Naive thymus-derived CD8-positive, alpha-beta T cell (primary cell): ENCODE measurements at places on chromosomes 4 and X.

GRCh38 chr4:66059556-66059955 is 389.3 kb upstream of the EPHA5 start:
- DNase-seq, result no peak

DNA sequence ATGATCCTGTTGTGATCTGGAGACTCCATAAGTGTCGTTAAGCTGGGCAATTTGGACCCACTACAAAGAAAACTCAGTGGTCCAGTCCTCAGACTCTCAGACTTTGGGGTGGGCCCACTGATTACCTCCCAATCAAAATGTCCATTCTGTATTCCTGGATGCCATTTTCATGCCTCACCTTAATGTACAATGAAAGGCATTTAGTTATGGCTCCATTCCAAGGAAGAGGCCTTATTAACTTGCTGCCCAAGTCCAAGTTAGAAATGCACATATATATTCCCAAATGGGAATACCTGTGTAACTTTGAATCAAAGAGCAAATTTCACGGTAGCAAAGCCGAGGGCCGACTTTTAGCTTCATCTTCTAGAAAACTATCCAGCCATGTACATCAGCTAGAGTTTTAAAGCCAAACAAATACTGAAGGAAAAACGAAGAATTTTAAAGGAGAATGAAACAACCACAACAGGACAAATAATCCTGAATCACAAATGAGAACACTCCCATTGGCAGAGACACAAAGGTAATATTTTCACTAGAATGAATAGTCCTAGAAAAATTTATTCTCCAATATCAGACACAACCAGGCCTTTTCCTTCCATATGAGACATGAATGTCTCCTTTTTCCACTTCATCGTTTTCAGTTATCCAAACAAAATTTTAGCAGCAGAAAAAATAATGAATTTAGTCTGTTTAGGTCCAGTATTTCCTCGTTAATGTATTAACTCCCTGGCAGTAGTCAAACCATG is 63.7 kb upstream of the HHIP start:
- no peak for DNase-seq

- no peak for DNase-seq
These were observed 347.7 kb downstream of the HS3ST1 start for GRCh38 chr4:11081006-11081405.

DNA sequence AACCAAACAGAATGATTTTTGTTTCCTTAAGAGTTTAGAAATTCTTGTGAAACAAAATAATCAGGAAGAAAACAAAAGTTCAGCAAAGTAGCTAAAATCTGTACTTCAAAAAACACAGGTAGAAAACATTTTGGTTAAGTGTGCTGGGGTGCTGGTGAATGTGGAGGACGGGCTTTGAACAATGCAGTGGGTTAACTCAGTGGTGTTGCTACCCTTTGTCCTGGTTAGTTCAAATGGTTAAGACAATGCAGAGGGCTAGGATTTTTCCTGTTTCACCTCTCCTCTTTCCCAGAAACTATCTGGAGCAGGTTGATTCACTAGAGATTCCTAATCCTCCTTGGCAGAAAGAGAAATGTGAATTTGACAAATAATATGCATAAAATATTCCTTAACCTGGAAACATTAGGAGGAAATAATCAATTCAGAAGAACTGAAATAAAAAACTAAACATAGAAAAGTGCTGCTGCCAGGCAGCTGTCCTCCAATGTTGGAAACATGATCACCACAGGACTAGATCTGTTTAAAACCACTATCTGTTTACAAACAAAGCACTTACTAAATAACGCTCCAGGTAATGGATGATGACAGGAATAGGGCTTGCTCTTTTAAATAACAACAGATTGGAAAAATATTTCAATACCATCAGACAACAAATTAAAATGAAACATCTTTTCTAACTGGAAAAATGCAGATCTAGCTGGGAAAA is 148.9 kb downstream of the MAML3 start:
- no peak for DNase-seq

- DNase-seq, result no peak
These were observed 24.8 kb upstream of the FAM193A start for GRCh38 chr4:2511645-2512131.

GRCh38 chr4:79476196-79476595 is 68.2 kb upstream of the GK2 start:
- DNase-seq, result no peak

DNA sequence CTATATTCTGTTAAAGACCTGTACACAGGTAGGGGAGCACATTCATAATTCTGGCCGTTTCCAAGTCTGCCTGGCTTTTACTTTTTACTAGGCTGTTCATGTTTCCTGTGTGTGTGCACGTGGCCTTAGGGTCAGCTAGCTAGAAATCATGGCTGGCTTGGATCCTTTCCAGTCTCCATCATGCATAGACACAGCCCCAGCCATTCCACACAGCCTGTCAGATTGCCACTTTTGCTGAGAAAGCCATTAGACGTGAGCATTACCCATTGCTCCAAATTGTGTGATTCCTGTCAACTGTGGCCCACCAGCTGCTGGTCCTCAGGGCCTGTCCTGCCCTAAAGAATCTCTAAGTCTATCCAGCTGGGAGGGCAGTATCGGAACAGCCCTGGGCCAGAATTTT is 11.4 kb upstream of the SORCS2 start:
- no peak for DNase-seq

- DNase-seq, result no peak
These were observed 395.1 kb downstream of the RAB28 start for GRCh38 chr4:13088726-13089658.

DNA sequence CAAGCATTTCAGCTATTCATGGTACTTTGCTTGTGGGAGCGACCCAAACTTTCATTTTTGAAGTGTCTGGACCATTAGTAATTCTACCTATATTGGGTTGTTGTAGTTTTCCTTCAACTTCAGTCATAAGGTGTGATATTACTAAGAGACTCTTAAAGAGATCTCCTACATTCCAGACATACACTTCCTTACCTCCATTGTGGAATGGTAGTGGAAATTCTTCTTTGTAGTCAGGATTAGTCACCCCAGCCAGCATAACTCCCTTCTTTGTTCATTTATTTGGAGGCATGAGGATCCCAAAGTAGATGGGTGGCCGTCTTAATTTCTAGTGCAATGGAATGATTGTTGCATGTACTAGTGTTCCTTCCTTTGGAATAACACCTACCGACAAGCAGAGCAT is 991.4 kb downstream of the ARAP2 start:
- no peak for DNase-seq

GRCh38 chr4:40608628-40609027 is 21.0 kb downstream of the RBM47 start:
- no peak for DNase-seq

DNA sequence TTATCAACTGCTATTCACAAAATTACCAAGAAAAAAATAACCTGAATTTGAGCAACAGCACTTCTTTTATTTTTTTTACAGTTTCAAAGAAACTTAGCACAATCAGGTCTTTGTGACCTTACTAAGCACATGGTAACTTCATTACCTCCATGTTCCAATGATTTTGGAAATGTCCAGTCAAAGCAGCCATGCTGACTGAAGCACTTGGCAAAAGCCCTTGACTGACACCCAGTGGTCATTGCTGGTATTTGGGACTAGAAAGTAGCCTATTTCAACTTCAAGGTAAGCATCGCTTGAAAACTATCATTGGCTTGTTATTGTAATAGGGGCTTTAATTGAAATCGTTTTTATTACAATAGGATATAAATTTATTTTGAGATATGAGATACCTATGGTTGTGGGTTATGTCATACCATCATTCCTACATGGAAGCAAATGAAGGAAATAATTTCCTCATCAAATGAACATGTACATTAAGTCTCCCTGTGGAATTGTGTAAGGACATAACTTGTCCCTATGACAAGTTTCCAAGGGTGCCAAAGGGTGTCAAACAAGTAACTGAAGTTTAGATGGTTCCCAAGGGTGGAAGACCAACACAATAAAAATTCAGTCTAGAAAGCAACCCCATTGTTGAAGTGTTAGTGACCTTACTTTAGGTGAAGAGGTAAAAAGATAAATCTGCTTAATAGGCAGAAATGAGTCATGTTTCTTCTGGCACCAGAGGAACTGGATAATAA is 15.2 kb upstream of the ANXA10 start:
- peak; percentile 2 for DNase-seq

GRCh38 chr4:19259920-19260319 is 991.8 kb upstream of the SLIT2 start:
- DNase-seq, result no peak
